Activated CD8-positive, alpha-beta memory T cell treated with anti-CD3 and anti-CD28 coated beads for 1 hour (primary cell): ENCODE measurements at places on chromosomes 13 and 19.

DNA sequence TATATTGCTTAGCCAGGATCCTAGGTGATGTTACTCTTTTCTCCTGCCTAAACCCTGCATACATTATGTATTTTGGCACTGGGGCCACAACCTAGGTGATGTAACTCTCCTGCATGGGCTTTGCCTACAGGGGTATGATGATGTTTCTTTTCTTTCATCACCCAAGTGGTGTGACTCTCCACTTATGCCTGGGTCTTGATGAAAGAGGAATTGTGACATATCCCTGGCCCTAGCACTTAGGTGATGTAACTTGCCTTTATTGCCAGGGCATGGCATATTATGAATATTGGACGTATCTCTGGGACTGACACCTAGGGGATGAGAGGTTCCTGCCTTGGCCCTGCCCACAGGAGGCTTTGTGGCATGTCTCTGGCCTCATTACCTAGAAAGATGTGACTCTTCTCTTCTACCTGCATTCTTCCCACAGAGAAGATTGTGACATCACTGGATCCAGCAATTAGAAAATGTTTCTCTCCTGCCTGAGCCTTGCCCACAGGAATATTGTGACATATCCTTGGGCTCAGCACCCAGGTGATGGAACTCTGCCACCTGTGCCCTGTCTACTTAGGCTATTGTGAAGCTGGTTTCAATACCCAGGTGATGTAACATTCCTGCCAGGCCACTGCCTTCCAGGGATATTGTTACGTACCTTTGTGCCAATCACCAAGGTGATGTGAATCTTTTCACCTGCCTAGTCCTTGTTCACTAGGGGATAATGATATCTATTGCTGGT lies 27.3 kb upstream of the ZNF254 start:
- no peak for DNase-seq

GRCh38 chr19:5839065-5840017 lies at the start of gene FUT6:
FUT6 (minus strand) TSS chr19:5839702; CDS start chr19:5832567, 7,135 bp downstream.
- no peak for DNase-seq

- DNase-seq, result no peak
Observed at GRCh38 chr13:47843005-47843404, 158.1 kb downstream of the SUCLA2 start.

GRCh38 chr13:93286047-93286446 lies 59.4 kb downstream of the GPC6 start:
- DNase-seq, result no peak

GRCh38 chr19:56993851-56994250 lies 125.9 kb upstream of the USP29 start:
- no peak for DNase-seq

GRCh38 chr19:19366434-19367396 lies 38.8 kb upstream of the GATAD2A start:
- peak; percentile 51 for DNase-seq

DNA sequence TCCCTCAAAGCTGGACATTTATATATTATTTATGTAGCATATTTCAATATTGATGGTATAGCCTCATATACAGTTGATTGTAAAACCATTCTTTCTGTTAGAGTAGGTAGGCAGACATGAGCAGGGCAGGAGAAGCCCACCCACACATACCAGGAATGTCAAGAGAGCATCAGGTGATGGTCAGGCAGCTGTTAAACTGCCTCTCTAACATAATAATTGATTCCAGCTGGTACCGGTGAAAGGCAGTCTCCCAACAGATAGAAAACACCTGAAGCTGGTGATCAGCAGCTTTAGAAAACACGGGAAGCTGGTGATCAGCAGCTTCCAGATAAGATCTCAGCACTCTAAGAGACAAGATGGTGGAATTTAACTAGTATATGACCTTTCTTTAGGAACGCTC lies 132.9 kb downstream of the SLITRK6 start:
- DNase-seq, result no peak

DNA sequence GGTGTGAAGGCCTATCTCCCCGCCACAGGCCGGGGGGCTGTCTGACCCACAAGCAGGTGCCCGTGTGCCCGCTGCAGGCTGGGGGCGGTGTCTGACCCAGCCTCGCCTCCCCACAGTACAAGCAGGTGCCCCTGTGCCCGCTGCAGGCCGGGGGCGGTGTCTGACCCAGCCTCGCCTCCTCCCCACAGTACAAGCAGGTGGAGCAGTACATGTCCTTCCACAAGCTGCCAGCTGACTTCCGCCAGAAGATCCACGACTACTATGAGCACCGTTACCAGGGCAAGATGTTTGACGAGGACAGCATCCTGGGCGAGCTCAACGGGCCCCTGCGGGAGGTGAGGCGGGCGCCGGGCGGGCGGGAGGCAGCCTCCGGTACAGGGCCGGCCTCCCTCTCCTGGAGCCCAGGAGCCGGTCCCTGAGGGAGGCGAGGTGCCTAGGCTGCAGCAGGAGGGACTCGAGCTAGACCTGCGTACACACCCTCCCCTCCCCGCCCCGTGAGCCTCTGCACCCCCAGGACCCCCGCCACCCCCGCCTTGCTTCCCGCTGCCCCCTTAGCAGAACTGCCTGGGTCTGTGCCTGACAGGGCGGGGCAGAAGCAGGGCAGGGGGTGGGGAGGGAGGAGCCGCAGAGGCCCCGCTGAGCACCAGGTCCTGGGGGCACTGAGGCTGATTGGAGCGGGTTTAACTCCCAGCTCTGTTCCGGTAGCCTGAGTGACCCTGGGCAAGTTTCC lies 20.6 kb downstream of the HCN2 start:
- no peak for DNase-seq

DNA sequence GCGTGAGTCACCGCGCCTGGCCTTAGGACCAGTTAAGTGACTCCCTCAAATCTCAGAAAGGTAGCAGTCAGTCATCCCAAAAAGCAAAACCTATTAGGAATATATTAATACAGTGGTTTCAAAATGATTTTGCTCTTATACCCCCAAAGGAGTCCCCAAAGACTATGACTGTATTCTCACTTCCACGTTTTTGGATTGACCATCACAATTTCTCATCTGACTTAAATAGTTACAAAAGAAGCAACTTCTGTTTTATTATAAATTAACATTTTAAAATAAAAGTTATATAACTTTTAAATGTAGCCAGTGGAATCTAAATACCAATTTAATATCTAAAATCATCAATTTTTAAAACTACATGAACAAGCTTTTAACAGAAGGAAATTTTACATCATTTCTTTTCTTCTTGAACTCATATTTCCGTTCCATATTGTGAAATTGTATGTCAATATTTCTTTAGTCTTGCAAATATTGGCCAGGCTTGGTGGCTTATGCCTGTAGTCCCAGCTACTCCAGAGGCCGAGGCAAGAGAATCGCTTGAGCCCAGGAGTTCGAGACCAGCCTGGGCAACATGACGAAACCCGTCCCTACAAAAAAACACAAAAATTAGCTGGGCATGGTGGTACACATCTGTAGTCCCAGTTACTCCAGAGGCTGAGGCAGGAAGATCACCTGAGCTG lies 1.5 kb upstream of the SPART start:
- no peak for DNase-seq

GRCh38 chr13:20497006-20497775 lies 28.5 kb downstream of the CRYL1 start:
- DNase-seq, result no peak

- DNase-seq, result no peak
Observed at GRCh38 chr13:103236213-103236612, 170.0 kb upstream of the SLC10A2 start.

- no peak for DNase-seq
Observed at GRCh38 chr19:11288349-11288748, 7.6 kb upstream of the TSPAN16 start.

- no peak for DNase-seq
Observed at GRCh38 chr13:26168237-26168814, 53.8 kb downstream of the RNF6 start.

DNA sequence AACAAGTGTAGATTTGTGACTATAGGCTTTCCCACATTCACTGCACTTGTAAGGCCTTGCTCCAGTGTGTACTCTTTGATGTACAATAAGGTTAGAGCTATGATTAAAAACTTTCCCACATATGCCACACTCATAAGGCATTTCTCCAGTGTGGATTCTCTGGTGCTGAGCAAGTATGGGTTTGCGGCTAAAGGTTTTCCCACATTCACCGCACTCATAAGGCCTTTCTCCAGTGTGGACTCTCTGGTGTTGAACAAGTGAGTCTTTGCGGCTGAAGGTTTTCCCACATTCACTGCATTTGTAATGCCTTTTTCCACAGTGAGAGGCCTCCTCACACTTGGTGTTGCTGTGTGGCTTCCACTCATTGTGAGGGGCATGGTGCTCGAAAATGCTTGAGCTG lies 3.7 kb downstream of the ZNF772 start:
- no peak for DNase-seq
